ENCODE measurements at places on chromosomes 5 and 9. TPM values are rescaled to one million over a fixed set of nuclear protein-coding genes. Genes with fewer than 3 reads are reported as not detected.

Gene SLC34A1
- not detected for total RNA-seq

Gene NUDCD2
- total RNA-seq = 18.4 TPM

Gene CCDC152
- not detected for total RNA-seq

DNA sequence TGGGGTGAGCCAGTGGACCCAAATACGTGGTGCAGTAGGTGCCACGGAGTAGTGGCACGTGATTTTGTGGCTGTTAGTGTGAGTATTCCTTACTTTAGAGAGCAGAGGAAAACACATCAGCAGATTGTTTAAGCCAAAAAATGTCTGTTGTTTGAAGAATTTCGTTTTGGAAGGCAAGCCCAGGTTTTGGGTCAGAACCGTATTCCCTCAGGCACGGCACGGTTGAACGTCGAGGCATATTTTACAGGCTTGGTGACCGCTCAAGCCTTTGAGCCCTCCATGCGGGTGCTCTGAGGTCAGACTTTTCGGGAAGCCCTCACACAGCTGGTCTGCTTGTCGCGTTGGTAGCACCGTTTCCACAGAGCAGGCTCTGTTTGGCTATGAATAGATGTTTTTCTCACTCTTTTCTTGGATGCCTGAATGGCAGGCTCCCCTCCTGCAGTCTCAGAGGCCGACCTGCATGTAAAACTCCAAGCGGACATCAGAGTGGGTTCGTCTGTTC is 27.2 kb downstream of the NEK6 start:
- DNase-seq = no peak

GRCh38 chr5:34501016-34501415 is 155.1 kb upstream of the RAI14 start:
- DNase-seq = no peak

GRCh38 chr5:124816381-124816780 is 69.9 kb upstream of the ZNF608 start:
- DNase-seq = no peak

- peak; percentile 40 for DNase-seq
These were observed 69.7 kb downstream of the GRAMD2B start for GRCh38 chr5:126492939-126493338.

DNA sequence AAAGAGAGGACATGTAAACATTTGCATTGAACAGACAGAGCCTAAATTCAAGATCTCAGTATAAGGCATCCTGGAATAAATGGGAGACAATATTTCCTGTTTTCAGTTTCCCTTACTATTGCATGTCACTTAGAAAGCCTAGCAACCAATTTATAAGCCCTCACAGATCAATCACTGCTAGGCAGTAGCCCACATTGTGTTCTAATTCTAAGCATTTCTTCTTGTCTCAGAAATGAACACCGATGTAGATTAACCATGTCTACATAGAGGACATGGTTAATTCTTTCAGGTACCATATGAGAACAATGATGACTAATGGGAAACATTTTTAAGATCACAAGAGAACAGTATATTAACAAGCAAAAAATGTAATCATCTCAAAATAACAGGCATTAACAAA is 79.6 kb upstream of the HMHB1 start:
- no peak for DNase-seq

DNA sequence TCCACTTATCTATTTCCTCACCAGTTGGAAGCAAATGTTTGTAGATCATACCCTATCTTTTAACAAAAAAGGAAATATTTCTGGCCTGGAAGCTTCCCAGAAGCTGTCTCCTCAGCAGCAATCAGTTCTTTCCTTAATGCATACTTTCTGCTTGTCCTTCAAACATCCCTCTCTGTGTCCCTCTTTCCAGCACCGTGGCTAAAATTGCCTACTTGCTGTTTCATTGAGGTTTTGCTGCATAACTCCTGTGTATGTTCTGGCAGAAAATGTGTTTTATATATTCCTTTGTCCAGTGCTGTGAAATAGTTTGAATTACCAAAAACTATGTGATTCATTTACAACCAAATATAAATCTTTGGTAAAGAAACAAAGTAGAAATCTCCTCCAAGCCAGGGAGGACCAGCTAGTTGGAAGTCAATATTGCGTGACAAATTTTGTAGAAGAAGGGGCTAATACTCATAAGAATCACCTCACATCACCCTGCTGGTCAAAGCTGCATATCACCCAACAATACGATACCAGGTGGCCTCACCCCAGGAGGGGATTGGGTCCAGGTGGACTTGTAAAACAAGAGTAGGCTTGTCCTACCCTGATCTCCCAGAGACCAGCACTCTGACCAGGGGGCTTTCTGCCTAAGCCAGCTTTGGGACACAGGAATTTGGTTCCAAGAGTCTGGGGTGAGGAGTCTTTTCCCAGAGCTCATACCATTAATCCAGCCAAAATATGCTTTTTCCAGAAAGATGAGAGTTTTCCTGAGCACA is 198.4 kb upstream of the SNX2 start:
- DNase-seq = no peak

Gene SOHLH1
- not detected for total RNA-seq

DNA sequence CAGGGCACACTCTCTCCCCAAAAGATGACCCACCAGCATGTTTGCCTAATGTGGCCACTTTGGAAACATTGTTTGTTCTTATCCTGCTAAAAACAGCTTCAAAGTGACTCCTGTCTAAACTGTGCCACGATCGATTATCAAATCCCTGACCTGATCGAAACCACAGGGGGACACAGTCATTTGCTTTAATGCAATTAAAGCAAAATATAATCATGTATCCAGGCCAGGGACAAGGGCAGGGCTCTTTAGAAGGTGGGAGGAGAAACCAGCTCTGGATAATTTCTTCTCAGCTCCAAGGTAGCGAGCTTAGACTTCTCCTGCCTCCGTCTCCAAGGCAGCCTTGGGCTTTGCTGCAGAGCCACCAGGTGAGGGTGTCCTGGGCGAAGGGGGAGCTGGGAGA is 95.0 kb upstream of the HAND1 start:
- no peak for DNase-seq

DNA sequence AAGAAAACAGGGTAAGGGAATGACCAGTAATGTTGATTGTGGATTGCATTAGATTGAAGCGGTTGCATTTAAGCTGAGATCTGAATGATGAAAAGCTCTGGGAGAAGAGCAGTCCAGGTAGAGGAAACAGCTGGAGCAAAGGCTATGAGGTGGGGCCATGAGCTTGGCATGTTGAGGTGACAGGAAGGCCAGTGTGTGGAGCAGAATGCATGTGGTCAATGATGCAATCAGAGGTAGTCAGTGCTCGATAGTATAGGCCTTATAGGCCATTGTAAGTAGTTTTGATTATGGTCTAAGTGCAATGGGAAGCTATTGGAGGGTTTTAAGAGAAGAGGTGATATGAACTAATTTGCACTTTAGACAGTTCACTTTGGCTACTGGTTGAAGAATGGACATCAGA is 270.4 kb downstream of the ARHGAP26 start:
- DNase-seq = peak; percentile 18
